Kidney (tissue), 22 donors: ENCODE measurements at places on chromosomes 12 and 14.
A peak's percentile ranks its signal among the peaks of the same experiment; 100 is the strongest.

GRCh38 chr12:51382173-51382572 is 9.0 kb downstream of the GALNT6 start:
- no peak for DNase-seq

DNA sequence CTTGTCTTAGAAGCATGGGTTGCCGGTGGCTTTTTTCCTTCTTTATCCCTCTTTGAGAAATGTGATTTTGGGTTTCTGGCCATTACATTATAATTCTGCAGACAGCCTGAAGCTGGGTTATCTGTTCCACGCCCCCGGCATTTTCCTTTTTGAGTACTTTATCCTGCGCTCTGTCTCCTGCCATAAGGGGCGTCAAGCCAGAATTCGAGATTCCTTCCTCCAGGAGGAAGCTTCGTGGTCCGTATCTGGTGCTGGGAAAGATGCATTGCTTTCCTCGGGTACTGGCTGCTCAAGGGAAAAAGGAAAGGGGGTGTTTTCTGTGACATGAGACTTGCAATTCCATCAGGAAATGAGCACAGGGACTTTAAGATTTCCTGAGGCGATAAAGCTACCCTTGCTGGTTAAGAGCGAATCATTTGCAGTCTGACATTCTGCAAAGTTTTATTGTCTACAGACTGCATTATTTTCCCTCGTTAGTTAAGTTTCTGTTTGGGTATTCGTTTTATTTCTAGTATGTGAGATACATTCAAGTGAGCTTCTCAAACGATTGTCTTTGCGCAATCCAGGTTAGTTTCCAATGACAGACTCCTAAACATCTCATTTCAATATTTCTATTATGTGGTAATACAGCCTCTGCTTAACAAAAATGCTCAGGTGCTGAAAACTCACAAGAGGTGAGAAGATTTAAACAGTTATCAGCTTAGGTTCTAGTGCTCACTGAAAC is 694 bp downstream of the AKAP5 start:
- DNase-seq = peak; percentile 57

DNA sequence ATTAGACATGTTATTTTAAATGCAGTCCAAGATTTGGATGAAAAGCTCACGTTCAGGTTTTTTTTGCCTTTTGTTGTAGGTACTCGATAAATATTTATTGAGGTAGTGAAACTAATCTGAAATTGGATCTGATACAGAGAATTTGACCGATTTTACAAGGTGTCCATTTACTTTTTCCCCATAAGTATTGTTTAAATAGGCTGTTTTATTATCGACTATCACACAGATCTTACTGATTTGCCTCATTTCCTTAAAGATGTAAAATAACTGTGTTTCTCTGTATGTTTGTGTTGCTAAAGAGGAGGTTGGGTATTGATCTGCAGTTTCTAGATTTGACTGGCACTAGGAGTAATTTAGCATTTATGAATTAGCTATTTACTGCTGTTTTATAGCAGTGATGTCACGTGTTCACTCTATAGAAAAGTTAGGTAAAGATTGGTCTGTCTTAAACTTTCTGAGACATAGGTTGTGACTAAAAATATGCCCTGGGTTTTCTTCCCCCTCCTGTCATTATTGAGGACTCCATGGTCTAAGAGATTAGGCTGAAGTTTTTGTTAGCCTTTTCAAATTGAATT is 3.5 kb downstream of the RAP1B start:
- no peak for DNase-seq

GRCh38 chr12:130916241-130916911 is 37.3 kb upstream of the ADGRD1 start:
- no peak for DNase-seq

DNA sequence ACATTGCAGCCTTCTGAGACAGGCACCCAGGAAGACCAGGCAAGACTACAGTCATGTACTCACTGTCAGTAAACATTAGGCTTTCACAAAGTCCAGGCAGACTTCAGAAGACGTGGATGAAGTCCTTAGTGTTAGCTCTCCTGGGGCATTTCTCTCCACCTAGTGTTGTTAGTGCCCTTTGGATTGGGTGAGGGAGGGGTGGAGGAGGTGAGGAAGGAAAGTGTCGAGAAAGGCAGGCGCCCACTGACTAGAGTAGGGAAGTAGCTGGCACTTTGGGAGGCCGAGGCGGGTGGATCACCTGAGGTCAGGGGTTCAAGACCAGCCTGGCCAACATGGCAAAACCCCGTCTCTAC is 20.2 kb downstream of the TMEM229B start:
- no peak for DNase-seq
